ENCODE measurements at places on chromosomes 12 and 14.

GRCh38 chr12:2243275-2243674 lies 190.5 kb downstream of the CACNA1C start:
- no peak for DNase-seq

DNA sequence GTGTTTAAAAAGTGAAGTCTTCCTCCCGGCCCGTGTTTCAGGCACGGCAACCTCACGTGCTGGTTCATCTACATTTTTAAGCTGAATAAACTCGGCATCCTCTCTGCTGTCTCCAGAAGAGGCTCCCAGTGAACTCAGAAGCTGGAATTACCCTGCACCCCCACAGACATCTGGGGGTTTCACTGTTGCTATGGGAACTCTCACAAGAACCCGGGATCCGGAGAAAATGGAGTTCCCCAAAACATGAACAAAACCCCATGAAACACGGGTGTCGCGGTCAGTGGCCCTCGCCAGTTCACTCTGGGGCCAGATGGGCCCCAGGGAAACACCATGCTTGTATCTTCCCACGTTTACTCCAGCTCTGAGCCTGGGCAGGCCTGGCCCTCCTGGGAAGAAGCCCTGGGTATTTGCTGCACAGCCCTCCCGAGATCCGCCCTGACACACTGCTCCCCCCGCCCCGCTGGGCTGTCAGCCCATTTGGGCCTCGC lies 143.7 kb downstream of the PIWIL1 start:
- no peak for DNase-seq

GRCh38 chr14:21978999-21979314 lies 305.3 kb upstream of the OR4E1 start:
- no peak for DNase-seq

- no peak for DNase-seq
Observed at GRCh38 chr14:103232031-103232808, 101.8 kb upstream of the EIF5 start.

GRCh38 chr12:12693111-12693671 lies 2.8 kb downstream of the GPR19 start:
- no peak for DNase-seq

GRCh38 chr12:59927032-59927431 lies 331.2 kb downstream of the SLC16A7 start:
- DNase-seq, result no peak

DNA sequence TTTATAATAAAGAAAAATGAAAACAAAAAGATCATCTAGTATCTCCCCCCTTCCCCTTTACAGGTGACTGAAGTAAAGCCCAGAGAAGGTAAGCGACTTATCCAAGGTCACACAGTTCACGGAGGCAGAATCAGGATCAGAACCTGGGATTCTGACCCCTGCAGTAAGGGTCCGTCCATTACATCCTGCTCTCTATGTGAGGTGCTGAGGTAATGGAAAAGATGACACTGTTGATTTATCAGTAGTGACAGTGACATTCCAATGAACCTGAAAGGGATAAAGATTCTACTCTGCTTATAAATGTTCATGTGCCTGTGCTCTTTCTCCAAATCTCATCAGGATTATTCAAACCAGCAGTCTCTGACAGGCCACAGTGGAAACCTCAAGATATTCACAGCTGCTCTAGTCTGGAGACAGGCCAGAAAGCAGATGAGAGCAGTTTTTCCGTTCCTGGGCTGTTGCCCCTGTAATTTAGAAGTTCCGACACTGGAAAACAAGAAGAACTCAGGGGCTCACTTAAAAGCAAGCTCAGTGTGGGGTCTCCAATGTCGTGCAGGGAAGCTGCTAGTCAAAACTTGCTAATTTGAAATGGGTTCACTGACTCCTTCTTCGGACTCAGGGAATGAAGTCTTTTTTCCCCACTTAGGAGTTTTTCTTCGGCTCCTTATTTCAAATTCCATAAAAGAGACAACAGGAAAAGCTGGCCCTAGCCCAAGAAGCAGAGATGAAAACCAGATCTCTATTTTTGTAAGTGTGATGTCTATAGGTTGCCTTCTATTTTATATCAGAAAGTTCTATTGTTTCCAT lies 131.8 kb upstream of the EEA1 start:
- DNase-seq, result no peak

- no peak for DNase-seq
Observed at GRCh38 chr14:73238941-73239340, 1.6 kb downstream of the PAPLN start.

- DNase-seq, result no peak
Observed at GRCh38 chr14:54550514-54550913, 16.4 kb upstream of the SAMD4A start.

GRCh38 chr12:104143002-104143401 lies 5.0 kb upstream of the NFYB start:
- no peak for DNase-seq

GRCh38 chr12:25052914-25053211 lies 104.0 kb upstream of the BCAT1 start:
- DNase-seq, result peak; percentile 47

DNA sequence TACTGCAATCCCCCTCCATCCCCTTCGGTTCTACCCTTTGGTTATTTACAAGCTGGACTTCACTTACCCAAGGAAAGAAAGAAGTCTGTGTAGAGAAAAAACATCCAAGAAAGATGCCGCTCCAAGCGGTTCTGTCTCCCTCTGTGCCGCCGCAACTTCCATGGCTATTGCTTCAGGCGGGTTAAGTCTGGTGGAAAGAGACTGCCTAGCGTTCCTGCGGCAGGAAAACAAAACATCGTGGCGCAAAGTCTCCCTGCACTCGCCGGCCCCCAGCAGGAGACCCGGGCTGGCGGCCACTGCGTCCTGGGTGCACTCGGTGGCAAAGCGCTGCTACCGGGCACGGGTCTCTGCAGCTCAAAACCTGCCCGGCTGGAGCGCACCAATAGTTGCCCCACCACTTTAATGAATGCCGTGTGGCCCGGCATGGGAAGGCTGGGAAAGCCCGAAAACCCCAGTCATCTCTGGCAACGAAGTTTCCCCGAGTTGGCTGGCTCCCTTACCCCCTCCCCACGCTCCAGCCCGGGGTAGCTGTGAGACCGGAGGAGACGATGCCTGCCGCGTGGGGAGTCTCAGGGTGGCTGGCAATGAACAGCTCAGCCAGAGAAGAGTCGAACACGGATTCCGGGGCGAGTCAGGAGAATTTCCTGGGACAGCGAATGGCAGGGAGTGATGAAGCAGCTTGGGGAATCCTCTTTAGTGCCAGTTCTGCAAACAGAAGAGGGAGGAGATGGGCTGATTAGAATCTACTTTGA lies 3.5 kb upstream of the KCNK10 start:
- DNase-seq, result no peak

- no peak for DNase-seq
Observed at GRCh38 chr12:68119724-68120211, 39.8 kb downstream of the IFNG start.

GRCh38 chr12:46948936-46949545 lies 123.2 kb upstream of the SLC38A4 start:
- no peak for DNase-seq

GRCh38 chr12:4139191-4139590 lies 134.4 kb upstream of the CCND2 start:
- DNase-seq, result no peak

GRCh38 chr12:13079440-13079906 lies 24.0 kb downstream of the GSG1 start:
- no peak for DNase-seq

GRCh38 chr14:98752660-98753059 lies 519.3 kb downstream of the BCL11B start:
- DNase-seq, result no peak

- DNase-seq, result no peak
Observed at GRCh38 chr14:73976125-73976524, 26.0 kb downstream of the COQ6 start.

DNA sequence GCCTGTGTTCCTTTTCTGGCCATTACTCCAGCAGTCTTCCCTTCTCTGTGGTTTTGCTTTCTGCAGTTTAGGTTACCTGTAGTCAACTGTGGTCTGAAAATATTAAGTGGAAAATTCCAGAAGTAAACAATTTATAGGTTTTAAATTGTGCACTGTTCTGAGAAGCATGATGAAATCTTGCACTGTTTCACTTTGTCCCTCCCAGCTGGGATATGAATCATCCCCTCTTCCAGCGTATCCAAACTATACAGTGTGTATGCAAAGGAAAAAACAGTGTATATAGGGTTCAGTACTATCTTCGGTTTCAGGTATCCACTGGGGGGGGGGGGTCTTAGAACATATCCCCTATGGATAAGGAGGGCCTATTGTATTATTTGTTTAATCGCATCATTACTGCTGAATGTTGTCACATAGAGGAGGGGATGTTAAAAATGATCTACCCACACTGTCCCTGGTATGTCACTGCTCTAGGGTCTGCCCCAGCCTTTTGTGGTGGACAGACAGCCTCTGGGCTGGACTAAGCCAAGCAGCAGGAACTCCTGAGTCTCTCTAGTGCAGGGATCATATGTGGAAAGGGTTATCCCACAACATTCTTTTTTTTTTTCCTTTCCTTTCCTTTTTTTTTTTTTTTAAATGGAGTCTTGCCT lies 109.1 kb upstream of the MAX start:
- peak; percentile 57 for DNase-seq

DNA sequence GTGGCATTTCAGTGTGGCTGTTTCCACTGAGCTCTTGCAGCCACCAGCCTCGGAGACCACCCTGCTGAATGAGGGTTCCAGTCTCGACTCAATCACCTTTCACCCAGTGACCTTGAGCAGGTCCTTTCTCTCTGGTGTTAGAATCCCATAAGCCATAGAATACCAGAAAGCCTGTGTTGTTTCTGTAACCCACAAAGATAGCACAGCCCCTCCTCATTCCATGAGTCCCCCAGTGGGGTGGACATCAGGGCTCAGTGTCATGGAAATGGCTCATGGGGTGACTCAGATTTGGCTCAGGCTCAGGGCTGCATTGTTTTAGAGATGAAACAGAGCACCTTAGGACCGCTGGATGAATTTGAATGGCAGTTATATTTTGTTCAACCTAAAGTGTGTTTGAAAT lies 171.5 kb downstream of the PTPN11 start:
- DNase-seq, result no peak

GRCh38 chr12:109998241-109998903 lies 858 bp upstream of the ANKRD13A start:
- DNase-seq, result no peak

DNA sequence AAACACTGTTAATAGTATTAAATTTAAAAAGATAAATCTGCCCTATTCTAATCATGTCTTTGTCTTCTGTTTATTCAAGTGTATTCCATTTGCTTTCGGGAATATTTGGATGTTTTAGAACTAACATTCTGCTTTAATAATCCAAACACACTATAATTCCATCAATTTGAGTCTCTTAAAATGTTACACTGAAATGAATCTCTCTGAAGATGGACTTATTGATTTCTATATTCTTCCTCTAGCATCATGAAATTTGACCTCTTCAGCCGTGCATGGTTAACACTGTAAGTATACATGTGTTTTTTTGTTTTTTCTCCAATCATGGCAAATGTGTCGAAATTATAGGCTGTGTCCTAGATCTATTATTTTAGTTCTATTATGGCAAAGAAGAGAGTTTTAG lies 339.2 kb downstream of the ACSS3 start:
- DNase-seq, result no peak

- DNase-seq, result no peak
Observed at GRCh38 chr12:45312012-45312411, 96.1 kb downstream of the ANO6 start.

- peak; percentile 49 for DNase-seq
Observed at GRCh38 chr12:31589598-31589903, 1.4 kb downstream of the DENND5B start.

- peak; percentile 86 for DNase-seq
Observed at GRCh38 chr14:78566026-78566858, 396.1 kb downstream of the NRXN3 start.

DNA sequence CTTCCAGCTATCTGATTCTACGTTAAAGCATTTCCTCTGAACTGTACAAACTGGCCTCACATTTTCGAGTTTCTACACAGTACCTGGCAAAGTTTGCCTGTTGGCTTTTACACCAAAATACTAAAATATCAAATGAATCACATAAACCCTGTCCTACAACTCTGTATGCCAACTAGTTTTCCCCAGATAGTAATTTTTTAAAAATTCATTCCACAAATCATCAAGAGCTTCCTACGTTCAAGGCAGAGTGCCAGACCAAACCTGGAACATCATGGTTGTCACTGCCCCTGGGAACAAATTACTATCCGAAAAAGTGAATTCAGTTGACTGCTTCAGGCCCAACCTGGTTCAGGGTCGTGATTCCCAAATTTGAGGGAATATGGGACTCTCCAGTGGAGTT lies 2.1 kb downstream of the TMEM30B start:
- no peak for DNase-seq

GRCh38 chr12:1186298-1186697 lies 195.3 kb downstream of the ERC1 start:
- no peak for DNase-seq

DNA sequence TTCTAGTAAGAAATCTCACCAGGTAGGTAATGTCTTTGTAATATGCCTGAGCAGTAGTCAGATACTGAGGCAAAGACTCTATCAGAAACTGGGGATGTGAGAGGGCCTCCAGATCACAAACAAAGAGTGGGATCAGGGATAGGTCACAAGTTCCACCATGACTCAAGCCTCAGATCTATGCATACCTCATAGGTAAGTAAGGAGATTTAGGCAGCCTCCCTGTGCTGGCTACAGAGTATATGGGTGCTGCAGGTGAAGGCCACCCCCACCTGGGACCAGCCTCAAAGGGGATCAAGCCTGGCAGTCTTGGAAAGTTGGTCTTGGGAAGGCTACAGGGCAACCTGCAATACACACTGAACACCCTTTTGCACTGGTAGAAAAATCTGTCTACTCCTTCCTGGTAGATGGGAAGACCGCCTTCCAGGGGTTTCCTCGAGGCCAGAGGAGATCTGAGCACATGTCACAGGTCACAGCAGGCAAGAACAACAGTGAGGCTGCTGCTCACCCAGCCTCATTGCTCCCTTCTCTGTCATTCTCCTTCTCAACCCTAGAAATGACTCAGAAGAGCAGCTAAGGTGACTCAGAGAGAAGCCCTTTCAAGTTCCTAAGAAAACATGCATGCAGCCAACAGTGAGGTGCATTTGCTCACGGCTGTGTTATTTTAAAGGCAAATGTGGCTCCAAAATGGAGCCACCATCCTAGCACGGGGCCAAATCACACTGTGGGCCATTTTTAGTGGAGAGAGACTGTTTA lies 143.4 kb upstream of the CDKN3 start:
- no peak for DNase-seq

DNA sequence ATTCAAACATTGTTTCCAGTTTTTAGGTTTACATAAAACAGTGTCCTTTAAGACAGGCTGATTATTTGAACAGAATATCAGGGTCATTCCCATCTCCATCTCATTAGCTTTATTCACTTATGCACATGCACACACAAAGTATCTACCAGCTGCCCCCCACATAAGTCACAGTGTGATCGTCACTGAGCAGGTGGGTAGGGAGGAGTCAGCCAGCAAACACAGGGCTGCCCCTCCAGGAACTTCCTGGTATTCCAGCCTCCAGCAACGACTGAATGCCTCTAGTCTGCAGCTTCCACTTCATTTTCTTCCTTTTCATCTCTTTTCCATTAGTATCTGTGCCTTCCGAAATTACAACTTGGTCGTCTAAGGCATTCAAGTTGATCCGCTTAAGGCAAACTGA lies 48.8 kb upstream of the FOXN3 start:
- no peak for DNase-seq

GRCh38 chr12:19287302-19287701 lies 152.0 kb upstream of the AEBP2 start:
- no peak for DNase-seq
